ENCODE measurements at places on chromosomes 16 and 17.

DNA sequence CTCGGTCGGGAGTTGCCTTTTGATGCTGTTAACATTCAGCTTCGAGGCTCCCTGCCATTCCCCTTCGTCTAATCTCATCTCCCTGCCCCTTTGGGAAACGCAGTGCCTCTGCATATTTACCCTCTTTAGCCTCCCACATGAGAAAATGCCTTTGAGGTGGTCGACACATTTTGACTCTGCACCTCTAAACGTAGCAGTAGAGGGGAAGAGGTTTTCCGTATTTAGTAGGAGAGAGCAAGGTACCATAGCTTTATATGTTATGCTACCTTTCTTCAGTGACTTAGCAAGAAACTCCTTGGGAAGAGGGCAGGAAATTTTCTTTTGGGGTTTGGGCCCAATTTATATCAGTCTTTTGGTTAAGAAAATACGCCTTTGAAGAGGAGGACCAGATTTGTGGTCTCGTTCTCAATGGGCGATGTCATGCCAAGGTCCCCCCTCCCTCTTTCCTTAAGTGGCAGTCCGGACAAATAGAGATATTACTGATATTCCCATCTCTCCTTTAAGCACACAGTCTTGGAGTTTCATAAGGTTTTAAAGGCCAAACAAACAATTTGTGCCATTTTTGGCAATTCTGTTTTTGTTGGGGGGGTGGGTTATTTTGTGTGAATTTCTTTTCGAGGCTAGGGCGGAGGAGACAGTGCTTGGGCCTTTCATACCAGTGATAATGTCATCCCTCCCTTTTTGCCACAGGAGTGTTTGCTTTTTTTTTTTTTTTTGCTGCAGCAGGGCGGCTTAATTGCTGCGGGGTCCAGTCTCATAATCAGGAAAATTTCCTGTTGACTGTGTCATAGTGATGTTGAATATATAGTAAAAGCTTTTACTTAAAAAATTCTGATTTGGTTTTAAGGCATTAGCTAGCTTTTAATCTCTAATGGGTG lies 1.5 kb downstream of the PAFAH1B1 start:
- no peak for DNase-seq

DNA sequence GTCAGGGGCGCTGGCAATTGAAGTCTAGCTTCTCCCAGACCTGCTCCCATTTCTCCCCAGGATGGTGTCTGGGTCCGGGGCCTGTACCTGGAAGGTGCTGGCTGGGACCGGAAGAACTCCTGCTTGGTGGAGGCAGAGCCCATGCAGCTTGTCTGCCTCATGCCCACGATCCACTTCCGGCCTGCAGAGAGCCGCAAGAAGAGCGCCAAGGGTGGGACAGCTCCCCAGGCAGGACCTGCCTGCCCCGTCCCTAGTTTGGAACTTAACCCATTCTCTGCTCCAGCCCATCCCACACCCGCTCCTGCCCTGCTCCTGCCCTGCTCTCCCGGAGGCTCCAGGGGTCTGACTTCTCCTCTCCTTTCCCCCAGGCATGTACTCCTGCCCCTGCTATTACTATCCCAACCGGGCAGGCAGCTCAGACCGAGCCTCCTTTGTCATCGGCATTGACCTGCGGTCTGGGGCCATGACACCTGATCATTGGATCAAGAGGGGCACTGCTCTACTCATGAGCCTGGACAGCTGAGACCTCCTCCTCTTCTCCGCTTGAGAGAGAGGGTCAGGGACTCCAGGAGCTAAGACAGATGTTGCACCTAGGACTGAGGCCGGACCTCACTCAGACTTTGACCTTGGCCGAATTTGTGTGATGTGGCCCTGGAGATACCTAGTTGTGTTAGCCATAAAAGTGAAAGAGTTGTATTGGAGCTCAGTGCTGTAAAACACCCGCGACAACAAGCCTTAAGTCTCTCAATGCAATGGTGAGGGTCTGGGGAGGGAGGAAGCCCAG lies 814 bp upstream of the KDM6B start:
- no peak for DNase-seq

DNA sequence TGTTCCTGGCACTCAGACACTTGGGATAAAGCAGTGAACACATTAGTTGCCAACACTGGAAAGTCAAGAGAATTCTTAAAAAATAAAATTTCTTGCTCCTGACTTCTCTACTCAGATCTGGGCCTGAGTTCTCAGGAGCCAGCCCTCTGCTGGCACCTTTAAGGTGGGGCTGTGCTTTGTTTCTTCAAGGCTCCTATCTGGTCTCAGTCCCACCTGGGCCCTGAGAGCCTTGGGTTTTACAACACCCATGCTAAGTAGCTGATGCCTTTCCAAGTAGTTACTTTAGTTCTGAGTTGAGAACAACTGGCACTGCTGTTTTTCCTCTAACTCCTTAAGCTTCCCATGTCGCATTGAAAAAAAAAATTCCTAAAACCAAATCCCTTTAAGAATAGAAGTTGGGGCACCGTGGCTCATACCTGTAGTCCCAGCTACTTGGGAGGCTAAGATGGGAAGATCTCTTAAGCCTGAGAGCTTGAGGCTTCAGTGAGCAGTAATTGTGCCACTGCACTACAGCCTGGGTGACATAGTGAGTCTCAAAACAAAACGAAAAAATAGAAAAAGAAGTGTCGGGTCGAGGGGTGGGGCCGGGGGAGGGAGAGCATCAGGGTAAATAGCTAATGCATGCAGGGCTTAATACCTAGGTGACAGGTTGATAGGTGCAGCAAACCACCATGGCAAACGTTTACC lies 16.6 kb downstream of the CHAD start:
- DNase-seq, result no peak

DNA sequence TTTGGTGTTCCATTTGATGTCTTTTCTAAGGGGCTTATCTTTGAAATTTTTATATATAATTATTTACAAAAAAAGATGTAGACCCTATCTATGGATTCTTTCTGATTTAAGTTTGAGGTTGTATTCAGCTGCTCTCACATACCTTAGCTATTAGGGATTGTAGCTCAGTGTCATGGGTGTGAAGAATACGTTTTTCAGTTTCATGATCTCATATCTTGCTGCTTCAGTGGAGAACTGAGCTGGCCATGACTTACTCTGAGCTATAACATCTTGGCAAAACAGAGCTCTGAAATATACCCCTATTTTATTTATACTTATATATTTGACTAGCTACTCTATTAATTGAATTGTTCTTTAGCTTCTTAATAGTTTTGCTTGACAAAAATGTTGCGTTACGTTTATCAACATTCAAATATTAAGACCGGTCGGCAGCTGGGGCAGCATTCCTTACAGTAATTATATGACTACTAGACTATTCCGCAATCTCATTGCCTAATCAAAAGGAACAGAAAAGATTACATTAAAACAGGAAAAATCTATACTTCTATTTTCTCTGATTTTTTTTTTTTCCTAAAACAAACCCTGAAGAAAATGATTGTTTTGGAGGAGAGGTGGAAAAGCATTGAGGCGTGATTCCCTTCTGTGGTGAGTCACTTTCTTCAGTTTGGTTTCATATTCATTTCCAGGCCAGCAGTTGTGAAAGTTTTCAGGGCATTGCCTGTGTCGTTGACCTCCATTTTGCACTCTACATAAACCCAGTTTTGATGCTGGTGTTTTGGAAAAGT lies 24.1 kb upstream of the KRT24 start:
- DNase-seq, result no peak

DNA sequence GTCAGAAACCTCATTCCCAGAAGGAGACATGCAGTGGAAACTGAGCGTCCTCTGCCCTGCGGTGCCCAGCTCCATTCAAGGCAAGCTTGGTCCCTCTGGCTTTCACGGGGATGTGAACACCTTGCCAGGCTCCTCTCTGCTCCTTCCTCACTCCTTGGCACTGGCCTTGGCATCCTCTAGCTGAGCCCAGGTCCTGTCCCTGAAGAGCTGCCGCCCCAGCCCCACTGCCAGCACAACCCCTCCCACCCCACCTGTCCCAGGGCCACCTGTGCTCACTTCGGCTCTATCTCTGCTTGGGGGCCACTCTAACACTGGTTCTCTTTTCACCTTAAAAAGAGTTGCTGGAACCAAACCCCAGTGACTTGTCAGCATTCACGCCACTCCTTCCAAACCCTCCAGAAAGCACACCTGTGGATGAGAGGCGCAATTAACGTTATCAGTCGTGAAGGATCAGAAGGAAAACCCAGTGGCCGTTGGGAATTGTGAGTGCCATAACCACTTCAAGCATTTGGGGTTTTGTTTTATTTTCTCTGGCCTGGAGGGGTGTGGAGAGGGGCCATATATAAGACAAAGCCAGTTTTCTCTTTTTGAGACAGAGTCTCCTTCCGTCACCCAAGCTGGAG lies 103.7 kb downstream of the AXIN2 start:
- DNase-seq, result no peak

DNA sequence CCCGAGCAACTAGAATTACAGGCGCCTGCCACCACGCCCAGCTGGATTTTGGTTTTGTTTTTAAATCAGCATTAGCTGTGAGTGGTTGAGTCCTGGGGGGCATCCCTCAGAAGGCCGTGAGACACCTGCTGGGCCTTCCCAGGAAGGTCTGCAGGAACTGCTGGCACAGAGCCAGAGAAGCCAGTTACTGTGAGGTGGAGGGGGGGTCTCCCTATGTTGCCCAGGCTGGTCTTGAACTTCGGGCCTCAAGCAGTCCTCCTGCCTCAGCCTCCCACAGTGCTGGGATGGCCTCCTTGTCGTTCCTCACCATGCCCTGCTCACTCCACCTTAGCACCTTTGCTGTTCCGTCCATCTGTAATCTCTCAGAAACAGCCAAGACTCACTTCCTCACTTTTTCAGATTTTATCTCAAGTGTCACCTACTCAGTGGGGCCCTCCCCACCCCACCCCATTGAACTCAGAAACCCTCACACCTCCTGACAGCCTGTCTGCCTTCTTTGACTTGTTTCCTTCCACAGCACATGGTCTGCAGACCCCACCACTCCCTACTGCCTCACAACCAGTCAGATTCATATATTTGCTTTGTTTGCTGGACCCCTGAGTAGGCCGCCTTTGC lies 62.3 kb downstream of the WSB1 start:
- DNase-seq, result no peak

DNA sequence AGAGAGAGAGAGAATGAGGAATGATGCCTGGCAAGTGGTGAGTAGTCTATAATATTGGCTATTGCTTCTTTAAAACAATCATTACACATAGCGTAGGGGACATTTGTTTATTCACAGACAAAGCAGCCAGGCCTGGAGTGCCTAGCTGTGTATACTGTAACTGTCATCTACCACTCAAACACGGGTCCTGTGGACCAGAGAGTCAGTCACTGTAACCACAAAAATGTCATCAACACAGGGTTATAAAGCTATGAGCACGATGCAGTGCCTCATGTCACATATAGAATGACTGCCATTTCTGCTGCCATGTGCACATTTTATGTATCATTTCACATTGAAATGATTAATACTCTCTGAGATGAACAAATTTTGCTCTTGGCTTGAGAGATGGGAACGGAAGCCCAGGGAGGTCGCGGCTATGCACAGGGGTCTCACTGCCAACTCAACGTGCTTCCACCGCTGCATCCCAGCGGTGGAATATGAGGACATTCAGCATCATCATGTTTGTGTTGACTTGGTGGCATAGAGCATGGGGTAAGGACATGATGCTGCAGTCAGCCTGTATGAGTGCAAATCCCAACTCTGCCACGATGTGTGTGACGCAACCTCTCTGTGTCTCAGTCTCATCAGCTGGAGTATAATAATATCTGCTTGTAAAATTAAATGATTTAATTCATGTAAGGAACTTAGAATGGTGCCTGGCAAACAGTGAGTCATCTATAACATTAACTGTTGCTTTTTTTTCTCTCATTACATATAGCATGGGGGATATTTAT lies 3.3 kb downstream of the MT1H start:
- DNase-seq, result no peak

DNA sequence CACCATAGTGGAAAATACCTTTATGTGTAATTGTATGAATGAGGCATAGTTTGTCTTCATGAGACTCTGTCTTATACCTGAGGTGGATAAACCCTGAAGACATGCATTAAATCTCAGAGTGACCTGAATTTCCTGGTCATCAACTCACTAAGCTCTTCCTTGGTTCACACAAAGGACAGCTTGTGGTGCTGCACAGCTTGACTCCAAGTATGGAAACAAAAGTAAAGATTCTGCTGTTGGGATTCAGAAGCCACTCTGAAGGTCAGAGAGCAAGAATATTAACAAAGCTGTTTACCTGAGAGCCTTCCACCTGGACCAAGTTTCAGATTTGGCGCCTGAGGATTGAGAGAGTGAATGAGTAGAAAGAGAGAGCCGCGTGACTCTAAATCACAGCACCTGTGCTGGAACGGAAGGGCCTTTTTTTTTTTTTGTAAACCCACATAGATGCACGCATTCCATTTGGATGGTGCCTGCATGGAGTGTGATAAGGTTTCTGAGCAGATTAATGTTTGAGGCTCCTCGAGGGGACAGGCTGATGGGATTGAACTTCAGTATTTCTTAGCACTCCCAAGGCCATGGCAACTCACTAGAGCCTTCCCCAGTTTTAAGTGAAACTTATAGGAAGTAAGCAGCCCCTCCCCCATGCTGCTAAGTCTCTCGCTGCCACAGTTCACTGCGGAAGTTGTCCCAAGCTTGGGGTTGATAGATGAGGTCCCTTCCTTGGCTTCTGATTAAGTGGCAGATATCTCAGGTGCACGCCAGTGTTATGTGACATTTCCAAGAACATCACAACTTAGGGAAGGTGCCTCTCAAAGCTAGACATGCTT lies 28.7 kb downstream of the CALB2 start:
- DNase-seq, result no peak

DNA sequence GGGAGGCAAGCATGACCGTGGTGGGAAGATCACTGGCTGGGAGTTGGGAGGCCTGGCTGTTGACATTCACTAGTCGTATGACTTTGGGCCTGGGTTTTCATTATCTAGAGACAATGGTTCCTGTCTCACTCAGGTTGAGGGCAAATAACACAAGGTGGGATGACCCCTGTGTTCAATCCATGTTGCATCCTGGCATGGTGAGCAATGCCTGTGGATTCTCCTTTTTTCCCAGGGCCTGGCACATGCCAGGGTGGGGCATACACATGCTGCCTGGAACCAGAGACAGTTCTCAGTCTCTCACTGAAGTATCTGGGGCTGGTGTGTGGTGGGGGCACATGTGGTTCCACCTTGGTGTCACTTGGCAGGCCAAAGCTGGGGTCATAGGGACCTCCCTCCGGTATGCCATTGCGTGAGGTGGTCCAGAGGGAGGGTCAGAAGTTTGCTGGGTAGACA lies 5.4 kb downstream of the THRA start:
- no peak for DNase-seq

GRCh38 chr16:11629071-11630030 lies 38.9 kb upstream of the SNN start:
- DNase-seq, result no peak

DNA sequence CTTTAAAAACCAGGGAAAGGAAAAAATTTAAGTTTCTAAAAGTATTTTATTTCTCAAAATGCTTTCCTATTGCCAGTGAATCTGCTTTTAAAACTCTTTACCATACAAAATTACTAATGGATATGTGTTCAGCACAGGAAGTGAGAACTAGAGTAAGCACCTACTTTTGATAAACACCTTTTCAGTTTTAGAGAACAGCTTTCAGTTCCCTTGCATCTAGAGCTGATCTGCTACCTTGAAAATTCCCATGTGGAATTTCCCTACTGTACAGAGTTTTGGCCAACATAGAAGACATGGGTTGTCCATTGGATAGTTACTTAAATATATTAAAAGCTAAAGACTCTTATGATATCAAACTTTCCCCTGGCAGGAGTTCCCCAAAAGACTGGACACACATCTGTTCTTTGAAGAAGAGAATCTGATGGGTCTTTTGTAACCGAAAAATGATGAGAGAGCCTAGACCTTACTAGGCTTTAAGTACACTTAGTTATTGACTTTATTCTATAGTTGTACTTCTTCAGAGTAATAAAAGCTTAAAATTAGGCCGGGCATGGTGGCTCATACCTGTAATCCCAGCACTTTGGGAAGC lies 112.1 kb upstream of the CNTNAP4 start:
- DNase-seq, result no peak

GRCh38 chr16:72850853-72851252 lies 197.1 kb downstream of the ZFHX3 start:
- no peak for DNase-seq
